ENCODE measurements at places on chromosomes 13 and 19.

GRCh38 chr13:46672338-46673090 lies 119.5 kb downstream of the LRCH1 start:
- no peak for DNase-seq

DNA sequence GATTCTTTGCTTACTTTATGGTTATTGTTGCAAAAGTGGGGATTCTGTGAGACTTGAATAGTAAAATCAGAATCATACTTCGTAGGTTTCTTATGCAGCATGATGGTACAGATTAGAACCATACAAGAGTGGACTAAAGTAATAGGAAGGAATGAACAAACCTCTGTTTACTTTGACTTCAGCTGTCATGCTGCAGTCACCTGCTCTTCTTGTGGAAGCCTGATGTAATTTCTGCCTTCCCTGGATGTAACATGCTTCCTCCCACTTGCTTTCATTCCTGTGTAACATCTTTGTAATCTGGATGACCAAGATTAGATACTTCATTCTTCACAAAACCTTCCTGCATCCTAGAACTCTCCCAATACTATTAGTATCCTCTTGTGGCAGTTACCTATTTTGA lies 235.0 kb downstream of the PCCA start:
- no peak for DNase-seq

- DNase-seq: no peak
Measured at GRCh38 chr19:12527034-12527836, 24.0 kb downstream of the ZNF564 start.

DNA sequence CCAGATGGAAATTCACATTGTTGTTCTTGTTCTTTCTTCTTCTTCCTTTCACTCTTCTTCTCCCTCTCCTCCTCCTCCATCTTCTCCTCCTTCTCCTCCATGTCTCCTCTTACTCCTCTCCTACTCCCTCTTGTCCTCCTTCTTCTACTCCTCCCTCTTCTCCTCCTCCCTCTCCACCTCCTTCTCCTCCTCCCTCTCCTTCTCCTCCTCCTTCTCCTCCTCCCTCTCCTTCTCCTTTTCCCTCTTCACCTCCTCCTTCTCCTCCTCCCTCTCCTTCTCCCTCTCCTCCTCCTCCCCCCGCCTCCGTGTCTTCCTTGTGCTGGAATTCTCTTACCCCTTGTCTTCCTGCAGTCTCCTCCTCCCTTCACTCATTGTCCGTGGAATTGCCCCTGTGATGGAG lies 18.4 kb downstream of the CABP5 start:
- no peak for DNase-seq

DNA sequence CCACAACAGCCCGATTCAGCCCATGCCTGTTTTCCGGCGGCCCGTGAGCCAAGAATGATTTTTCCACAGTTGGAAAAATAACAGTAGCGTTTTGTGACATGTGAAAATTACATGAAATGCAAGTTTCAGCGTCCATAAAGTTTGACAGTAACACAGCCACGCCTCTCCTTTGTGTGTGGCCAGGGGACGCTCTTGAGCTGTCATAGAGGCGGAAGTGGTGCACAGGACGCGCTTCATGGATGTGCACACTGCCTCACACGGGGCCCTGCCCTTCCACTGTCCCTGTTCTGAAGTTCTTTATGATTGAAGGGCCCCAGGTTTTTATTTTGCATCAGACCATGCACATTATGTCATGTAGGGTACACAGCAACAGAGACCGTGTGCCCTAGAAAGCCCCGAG lies 12.4 kb upstream of the ELAVL1 start:
- no peak for DNase-seq

GRCh38 chr19:32450217-32450616 lies 44.6 kb downstream of the DPY19L3 start:
- DNase-seq: no peak

GRCh38 chr13:111183087-111183645 lies 68.1 kb downstream of the ARHGEF7 start:
- DNase-seq: no peak

DNA sequence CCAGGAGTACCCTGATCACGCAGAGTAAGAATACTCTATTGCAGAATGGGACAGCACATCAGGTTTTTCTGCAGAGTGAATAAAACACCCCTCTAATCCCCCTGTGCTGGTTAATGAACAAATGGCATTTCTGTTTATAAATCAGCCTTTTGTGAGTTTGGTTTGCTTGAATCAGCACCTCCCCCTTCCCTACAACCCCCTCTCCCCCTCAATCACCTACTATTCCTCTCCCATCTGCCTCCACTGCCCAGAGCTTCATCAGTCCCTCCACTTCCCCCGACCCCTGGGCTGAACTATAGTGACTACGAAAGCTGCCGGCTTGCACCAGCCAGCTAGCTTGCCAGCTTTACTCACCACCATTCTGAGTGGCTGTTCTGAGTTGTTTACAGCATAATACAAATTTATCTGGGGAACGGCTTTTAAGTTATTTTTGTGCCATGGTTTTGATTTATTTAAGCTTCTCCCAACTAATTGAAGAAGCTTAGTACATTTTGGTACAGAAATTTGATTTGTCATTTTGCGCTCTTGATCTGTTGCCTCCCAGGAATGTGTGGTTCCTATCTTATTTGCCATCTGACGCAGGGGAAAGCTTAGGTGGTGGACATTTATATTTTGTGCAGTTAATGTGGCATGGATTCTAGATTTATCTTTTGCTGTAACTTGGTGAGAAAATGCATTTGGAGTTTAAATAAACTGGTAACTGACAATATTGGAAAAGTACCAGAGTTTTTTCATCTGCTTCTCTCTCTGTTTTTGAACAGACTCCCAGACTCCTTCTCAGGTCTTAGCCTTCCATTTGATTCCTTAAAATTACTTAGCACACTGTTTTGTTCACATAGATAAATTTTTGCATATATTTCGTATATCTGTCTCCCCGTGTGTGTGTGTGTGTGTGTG lies 41.7 kb upstream of the WDFY2 start:
- no peak for DNase-seq

All from HTR-8/SVneo (cell line).